ENCODE measurements at places on chromosomes 5 and 9.

DNA sequence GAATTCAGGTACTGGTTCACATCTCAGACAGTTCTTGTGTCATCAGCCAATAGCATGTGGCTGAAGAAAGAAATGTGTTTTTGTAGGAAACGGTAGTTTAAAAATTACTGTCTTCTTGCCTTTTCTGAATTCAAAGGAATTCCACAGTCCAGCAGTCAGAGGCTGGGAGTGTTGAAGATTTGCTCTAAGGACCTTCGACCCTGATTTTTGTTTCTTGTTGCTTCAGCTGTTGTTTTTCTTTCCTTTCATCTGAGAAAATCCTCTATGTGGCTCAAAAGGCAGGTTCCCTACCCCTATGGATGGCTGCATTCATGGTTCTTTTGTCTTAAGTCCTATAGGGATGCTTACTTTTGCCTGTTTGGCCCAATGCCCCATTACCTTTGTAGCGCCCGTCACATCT is 304.9 kb downstream of the TMEM167A start:
- DNase-seq, result no peak

DNA sequence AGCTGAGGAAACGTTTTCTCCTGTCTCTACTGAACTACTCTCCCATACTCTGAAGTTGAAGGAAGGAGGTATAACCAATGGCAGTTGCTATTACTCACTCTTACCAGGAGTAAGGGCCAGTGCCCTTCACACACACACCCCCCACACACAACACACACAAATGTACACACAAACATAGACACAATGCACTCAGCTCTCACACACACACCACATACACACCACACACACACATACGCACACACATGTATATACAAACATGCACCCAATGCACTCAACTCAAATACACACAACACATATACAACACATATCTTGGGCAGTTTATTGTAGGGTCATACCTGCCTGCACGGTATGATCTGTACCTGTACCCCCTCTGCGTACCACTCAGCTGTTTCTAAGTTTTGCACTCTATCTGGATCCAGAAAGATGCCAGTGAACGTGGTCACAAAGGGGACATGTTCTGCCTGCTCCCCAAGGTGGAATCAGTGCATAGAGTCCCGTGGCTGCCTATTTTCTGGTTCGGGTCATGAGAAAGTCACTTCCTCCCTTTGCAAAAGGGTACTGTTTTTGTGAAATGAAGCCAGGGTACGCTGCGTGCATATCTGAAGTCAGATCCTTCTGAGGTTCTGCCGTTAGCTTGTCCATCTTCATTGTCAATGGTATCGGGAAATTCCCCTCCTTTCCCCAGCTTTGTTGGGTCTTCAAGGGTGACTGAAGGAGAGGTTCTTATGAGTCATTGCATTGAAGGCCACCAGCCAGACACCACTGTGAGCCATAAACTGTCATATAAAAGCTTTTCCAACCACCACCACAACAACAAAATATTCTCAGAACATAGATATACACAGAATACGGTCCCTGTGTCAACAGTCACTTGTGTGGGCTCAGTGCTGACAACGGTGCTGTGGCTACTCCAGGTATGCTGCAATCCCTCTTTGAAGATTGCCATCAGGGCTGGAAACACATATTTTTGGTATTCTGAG is 131.9 kb downstream of the UGCG start:
- DNase-seq, result no peak

DNA sequence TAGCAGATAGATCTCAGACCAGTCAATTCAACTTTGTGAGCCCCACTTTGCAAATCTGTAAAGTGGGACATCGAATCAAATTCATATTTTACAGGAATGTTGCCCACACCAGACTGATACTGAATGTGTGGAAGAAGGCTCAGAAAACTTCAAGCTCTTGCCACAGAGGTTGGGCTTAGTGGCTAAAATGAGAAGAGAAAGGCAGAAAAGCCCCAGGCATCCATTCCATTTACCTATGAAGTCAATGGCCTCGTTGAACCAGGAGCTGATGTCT is 1.7 kb downstream of the DUSP1 start:
- DNase-seq, result no peak

DNA sequence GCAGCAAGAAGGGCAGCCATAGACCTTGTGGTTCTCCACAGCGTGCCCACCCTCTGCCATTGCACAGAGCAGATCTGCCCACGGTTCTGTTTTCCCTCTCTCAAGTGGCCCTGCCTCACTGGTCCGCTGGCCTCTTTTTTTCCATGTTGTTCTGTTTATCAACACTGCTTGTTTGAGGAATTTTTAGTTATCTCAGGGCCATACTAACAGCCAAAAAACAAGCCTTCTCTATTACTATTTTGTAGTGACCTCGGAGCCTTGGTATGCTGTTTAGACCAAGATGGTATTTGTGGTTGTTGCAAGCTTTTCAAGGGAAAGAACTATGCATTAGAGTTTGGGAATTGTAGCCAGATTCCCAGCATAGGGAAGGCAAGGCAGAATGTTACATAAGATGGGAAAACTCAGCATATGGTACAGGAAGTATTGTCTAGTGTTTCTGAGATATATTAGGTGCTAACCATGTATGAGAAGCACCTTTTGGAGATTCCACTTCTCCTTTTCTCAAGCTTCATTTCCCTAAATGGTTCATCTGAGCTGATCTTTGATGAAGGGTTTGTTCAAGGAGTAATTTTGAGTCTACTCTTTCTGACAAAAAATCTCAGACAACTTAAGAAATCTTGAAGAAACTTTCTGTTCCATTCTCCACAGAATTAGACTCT is 54.3 kb downstream of the NUP214 start:
- no peak for DNase-seq

- DNase-seq, result no peak
Observed at GRCh38 chr5:39213447-39214207, 5.7 kb downstream of the FYB1 start.

- no peak for DNase-seq
Observed at GRCh38 chr5:172669386-172670004, 28.4 kb downstream of the NEURL1B start.

DNA sequence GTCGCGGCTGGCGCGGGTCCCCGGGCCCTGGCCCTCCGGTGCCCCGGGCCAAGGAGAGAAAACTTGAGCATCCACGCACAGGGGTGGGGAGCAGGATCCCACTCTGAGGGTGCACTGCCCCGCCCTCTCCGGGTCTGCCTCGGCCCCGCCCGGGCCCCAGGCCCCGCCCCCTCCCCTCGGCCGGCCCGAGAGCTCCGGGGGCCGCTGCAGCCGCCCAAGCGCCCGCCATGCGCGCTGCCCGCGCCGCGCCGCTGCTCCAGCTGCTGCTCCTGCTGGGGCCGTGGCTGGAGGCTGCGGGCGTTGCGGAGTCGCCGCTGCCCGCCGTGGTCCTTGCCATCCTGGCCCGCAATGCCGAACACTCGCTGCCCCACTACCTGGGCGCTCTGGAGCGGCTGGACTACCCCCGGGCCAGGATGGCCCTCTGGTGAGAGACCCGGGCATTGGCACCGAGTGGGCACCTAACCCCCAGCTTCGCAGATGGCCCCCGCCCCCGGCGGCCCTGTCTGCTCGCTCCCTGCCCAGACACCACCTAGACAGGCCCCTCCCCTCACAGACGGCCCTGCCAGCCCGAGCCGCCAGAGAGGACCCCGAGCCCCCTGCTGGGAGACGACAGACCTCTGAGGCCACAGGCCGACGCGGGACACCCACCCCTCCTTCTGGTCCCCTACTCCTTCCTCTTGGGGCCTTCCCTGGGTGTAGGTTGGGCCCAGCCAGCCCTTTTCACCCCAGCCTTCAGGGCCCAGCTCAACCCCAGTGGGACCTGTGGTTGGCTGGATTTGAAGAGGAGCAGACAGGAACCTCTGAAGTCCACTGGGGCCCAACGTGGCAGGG is at the start of gene CERCAM:
TSS of gene CERCAM (plus strand) at position 207 of the 831 bp plus-strand sequence. CDS start at position 228, 21 bp downstream.
- peak; percentile 34 for DNase-seq

DNA sequence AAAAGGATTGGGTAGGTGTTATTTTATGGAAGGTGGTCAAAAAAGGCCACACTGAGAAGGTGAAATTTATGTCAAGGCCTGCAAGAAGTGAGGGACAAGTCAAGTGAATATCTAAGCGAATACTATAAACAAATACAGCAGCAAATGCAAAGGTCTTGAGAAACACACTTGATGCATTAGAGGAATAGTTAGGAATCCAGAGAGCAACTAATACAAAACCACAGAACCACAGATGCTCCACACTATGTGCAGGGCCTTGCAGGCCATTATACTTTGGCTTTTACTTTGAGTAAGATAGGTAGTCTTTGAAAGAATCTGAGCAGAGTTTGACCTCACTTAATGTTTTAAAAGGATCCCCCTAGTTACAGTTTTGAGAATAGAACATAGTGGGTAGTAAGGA is 4.6 kb downstream of the ZNF622 start:
- no peak for DNase-seq

GRCh38 chr9:36479101-36479500 is 79.0 kb upstream of the RNF38 start:
- DNase-seq, result no peak

DNA sequence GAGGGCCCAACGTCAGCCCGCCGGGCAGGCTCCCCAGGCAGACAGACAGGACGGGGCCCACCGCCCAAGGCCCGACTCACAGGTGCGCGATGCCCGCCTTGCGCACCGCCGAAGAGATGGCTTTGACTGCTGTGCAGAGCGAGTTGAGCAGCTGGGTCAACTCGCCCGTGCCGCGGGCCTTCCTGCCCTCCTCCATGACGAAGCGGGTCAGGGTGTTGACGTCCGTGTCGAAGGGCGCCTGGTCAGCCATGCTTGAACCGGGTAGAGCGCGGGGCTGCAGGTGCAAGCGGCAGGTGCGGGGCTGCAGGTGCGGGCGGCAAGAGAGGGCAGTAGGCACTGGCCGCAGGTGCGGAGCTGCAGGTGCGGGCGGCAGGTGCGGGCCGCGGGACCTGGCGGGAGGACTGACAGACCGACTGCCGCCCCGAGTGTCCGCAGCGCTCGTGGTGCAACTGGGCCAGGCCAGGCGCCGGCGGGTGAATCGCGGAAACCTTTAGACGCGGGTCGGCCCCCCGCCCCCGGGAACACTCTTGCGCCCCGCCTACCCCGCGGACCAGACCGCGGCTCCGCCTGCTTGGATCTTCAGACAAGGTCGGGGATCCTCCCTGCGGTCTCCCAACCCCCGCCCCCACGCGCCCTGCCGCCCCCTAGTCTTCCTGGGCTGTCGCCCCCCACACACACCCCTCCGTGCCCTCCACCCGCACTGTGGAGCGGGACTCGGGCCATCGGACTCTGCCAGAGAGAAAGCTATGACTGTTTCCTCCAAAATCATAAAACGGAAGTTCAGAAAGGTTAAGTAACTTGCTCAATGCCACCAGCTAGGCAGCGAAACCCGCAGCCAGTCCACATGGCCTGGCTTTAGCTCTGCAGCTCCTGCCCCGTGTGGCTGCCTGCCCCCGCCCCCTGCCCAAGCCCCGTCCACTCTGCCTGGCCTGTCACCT is at the start of gene FBP1:
TSS of gene FBP1 (minus strand) at position 458 of the 938 bp plus-strand sequence. CDS start at position 250, 208 bp downstream.
- peak; percentile 22 for DNase-seq

- DNase-seq, result no peak
Observed at GRCh38 chr9:17380126-17380861, 198.6 kb upstream of the SH3GL2 start.

GRCh38 chr5:139514486-139514856 is 31.9 kb upstream of the STING1 start:
- no peak for DNase-seq

- no peak for DNase-seq
Observed at GRCh38 chr5:52748590-52748989, 39.1 kb upstream of the ITGA1 start.

- no peak for DNase-seq
Observed at GRCh38 chr5:111855356-111855755, 98.4 kb upstream of the NREP start.

DNA sequence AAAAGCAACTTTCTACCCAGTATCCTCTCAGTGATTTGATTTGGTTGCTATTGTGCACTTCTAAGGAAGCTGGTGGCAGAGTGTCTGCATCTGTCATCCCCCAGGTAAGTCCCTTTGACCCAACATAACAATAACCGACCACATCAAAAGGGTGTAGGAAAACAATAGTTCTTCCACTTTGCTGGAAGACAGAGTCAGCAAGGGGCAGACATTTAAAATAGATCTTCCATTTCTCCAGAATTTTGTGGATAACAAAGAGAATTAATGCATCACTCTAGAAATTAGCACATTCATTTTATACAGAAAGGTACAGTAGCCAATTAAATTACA is 177.5 kb downstream of the EBF1 start:
- DNase-seq, result no peak

- no peak for DNase-seq
Observed at GRCh38 chr9:73531658-73532057, 380.0 kb downstream of the ANXA1 start.

GRCh38 chr9:20604562-20604961 is 17.7 kb downstream of the MLLT3 start:
- DNase-seq, result no peak

DNA sequence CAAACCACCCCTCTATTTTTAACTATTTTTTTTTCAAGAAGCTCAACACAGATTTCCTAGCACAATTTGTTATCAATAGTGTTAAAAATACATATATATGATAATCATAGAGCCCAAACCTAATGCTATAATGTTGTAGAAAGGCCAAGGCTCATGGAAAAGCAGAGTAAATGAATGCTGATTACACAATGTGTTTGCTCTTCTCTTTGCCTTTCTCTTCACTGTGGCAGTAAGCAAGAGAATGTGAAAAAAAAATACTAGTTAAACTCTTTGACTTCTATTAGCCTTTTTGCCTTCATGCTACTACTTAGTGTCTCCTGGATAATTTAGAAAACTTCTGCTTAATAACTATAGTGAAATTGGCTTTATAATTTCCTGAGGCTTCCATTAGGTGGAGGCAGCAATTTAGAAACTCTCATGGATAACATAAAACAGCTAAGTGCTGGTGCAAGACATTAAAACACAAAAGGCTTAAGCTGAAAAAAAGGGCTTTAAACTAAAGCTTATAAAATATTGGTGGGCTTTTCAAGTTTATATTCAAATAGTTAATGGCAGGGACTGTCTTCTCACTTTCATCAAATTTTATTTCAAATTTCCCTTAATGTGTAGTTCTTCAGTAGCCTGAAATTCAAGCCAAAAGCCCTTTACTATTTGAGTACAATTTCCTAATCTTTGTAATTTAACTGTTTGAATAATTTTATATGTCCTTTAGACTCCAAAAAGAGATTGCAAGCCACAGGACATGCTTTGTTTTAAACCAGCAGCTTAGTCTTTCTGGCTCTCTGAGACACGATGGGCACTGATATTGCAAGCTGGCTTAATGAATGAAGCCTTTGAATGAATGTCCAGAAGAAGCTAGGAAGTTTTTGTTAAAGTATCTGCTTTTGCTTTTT is 2031.8 kb upstream of the CDH6 start:
- no peak for DNase-seq

DNA sequence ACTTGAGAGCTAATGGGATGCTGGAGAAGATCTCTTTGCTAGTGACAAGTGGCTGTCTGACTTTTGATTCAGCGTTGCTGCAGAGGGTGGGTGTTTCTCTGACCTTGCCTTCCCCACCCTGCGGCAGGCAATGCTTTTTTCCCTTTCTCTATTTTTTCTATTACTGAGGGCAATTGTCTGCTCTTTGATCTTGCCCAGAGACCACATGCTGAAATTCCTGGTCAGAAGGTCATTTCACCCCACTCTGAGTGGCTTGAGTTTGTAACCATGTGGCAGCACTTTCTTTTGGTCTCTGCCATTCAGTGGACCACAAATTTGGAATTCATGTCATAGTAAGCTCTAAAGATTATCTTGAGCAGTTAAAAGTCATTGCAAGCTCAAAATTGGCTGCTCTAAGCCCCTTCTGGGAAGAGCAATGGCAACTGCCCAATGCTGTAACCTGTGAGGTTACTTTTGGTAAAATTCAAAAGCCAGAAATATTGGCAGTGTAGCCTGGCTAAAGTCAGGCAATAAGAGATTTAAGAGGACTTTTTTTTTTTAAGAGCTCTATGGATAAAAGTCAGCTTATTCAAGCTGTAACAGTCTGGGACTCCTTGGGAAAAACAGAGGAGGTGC is 30.4 kb upstream of the MTMR12 start:
- no peak for DNase-seq

Data from stimulated activated CD8-positive, alpha-beta memory T cell treated with anti-CD3 and anti-CD28 coated beads, Interleukin-2, amount 100 ng/mL, for 1 hour (primary cell).